Umbilical cord (tissue), 2 donors: ENCODE measurements at places on chromosomes 7 and 10. TPM values are rescaled to one million over a fixed set of nuclear protein-coding genes. Genes with fewer than 3 reads are reported as not detected.

- DNase-seq: no peak
These were observed 12.6 kb downstream of the MICALL2 start for GRCh38 chr7:1446620-1447032.

DNA sequence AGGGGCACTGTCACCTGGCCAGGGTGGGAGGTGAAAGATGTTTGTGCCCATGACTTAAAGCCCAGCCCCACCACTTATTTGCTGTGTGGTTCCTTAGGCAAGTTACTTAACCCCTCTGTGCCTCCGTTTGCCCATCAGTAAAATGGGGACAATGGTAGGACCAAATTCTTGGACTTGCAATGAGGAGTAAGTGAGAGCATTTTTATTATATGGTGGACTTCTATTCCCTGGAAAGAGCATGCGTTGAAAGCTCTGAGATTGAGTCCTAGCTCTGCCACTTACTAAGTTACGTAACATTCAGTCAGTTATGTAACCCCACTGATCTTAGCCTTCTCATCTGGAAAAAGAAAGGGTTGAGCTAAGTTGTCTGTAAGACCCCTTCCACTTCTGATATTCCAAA is 18.8 kb downstream of the VSIR start:
- DNase-seq: no peak

- no peak for DNase-seq
These were observed 369.2 kb downstream of the GFRA1 start for GRCh38 chr10:115903845-115904244.

- DNase-seq: no peak
These were observed 46.2 kb downstream of the MINDY4 start for GRCh38 chr7:30817371-30817767.

The DOCK1 gene
- total RNA-seq: 56.1 TPM

The TRPV6 gene
- 2.6 TPM for total RNA-seq
